Fibroblast of skin of right biceps (primary cell): ENCODE measurements at places on chromosomes 6 and 20.
A peak's percentile ranks its signal among the peaks of the same experiment; 100 is the strongest.

GRCh38 chr6:26159357-26160273 lies 72.4 kb downstream of the HFE start:
- peak; percentile 63 for DNase-seq

DNA sequence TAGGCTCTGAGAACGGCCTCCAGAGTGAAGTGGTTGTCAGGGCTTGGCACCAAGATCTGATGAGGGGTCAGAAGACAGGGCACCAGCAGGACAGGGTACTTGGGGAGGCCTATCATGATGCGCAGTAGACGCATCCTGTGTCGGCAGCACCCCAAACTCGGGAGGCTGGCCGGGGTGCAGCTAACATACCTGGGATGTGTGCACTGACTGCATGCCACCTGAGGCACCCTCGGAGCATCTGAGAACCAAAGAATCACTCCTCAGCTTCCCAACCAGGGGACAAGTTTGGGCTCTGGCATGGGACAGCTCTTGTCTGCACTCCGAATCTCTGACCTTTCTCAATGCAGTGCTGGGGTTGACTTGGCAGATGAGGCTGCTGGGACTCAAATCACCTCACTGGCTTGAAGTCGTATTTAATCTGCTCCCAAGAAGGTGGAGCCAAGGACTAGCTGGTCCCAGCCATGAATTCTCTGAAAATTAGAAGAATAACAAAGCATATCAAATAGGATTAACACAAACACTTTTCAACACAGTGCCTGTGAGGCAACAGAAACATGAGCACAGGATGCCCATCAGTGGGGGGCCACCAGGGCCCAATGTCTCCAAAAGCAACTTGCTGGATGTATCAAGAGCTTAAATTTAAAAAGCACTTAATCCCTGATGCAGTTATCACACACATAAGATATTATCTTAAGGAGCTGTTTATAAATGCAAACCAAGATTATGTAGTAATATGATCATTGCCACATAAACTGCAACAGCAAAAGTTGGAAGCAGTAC lies 348.8 kb downstream of the PREX1 start:
- no peak for DNase-seq

GRCh38 chr20:8246153-8246552 lies 114.1 kb downstream of the PLCB1 start:
- no peak for DNase-seq

- DNase-seq = no peak
Observed at GRCh38 chr20:10714236-10714975, 40.6 kb upstream of the JAG1 start.

- no peak for DNase-seq
Observed at GRCh38 chr20:1086277-1087213, 31.9 kb upstream of the PSMF1 start.

- peak; percentile 95 for DNase-seq
Observed at GRCh38 chr6:154510144-154510905, at the start of gene CNKSR3. CNKSR3 (minus strand) TSS chr6:154510685; CDS start chr6:154510114, 571 bp downstream.

DNA sequence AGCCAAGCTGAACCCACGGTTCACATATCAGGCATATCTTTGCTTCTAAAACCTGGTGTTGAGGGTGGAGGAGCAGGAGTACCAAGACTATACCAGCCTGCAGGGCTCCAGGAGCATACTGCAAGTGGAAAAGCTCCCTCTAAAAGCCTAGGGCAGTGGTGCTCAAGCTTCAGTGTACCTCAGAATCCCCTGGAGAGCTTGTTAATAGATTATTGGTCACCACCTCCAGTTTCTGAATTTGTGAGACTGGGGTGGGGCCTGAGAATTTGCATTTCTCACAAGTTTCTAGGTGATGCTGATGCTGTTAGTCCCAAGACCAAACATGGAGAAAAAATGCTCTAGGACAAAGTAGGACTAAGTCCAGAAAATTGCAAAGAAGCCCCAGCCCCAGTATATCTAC lies 65.4 kb downstream of the FILIP1 start:
- DNase-seq = no peak

- DNase-seq = peak; percentile 41
Observed at GRCh38 chr6:5044866-5045265, 40.3 kb upstream of the PPP1R3G start.

- DNase-seq = no peak
Observed at GRCh38 chr6:112899541-112899940, 552.4 kb downstream of the RFPL4B start.

GRCh38 chr20:53920647-53921245 lies 149.6 kb downstream of the BCAS1 start:
- no peak for DNase-seq

- DNase-seq = no peak
Observed at GRCh38 chr6:72824833-72825232, 203.0 kb downstream of the KCNQ5 start.

DNA sequence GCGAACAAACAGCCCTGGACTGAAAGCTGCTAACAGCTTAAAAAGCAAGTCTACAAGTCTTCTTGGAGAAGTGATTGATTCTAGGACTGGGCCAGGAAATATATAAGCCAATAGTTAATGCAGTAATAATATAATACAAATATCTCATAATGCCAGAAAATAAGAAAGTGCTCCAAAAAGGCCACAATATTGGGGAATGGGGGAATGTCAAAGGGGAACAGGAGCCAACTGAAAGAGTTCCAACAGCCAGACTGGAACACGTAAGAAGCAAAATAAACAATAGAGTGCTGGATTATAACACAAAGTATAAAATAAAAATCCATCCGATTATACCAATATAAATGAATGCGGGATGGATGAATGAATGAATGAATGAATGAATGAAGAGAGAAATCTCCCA lies 295.8 kb downstream of the NRN1 start:
- no peak for DNase-seq

DNA sequence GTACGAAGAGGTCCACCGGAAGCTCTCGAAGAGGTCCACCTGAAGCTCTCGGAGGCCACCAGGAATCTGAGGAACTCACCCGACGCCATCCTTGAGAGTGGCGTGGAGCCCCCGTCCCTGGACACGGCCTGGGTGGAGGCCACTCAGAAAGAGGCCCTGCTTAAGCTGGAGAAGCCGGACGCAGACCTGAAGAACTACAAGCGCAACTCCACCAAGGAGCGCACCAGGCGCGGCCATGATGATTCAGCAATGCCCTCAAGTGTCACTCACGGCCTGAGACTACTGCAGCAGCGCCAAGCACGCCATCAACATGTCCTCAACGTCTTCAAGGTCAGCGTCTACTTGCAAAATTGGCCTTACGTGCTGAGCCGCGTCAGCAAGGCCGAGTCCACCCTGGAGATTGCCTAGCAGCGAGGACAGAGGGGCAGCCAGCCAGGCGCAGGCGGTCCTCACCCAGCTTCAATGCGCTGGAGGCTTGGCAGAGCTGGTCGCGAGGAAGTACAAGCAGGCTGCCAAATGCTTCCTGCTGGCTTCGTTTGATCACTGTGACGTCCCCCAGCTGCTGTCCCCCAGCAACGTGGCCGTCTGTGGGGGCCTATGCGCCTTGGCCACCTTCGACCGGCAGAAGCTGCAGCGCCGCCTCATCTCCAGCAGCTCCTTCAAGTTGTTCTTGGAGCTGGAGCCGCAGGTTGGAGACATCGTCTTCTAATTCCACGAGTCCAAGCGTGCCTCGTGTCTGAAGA lies 7.7 kb upstream of the GJA10 start:
- no peak for DNase-seq

GRCh38 chr20:5887386-5887785 lies 62.9 kb downstream of the TRMT6 start:
- no peak for DNase-seq

DNA sequence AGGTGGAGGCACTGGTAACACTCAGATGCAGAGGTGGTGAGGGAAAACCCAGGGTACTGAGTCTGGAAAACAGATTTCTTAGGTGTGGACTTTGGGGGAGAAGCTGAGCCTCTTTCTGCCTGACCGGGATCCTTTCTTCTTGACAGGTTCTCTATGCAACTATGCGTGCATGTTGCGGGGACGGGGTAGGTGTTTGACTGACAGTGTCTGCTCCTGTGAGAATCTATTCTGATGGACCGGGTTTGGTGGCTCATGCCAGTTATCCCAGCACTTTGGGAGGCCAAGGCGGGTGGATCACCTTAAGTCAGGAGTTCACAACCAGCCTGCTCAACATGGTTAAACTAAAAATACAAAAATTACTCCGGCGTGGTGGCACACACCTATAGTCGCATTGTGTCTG lies 27.9 kb upstream of the ID1 start:
- no peak for DNase-seq

GRCh38 chr6:134065706-134066105 lies 13.3 kb upstream of the SLC2A12 start:
- peak; percentile 35 for DNase-seq

DNA sequence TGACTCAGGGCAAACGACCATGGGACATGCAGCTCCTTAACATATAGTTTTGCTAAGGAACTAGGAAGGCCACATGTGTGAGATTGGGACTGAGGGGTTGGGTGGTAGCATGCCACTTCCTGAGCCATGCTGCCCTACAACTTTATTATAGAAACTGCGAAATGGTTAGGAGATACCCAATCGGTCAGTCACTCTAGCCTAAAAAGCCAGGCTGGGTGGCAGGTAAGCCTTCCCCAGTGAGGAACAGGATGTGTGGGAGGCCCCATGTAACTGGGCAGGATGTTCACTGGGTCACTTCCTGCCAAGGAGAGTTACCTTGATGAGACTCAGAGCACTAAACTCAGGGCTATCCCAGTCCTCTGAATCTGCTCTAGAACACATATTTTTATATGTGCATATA lies 123.5 kb downstream of the MAP3K7 start:
- DNase-seq = no peak

GRCh38 chr6:106133040-106133439 lies 46.9 kb downstream of the PRDM1 start:
- no peak for DNase-seq

DNA sequence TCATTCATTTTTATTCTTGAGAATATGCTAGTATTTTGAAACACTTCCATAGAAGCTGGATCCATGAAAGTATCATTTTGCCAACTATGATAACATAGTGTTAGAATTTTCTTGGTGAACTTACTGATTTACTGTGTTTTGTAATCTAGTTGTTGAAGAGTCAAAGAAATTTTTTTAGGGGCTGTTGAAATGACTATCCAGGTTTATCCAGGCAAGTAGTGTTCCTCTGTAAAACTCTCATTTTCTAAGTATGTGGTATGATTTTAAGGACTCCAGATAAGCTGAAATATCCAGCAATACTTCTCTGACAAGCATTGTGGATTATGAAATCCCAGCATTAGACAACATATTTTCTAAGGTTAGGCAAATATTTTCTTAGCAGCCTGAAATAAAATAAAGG lies 95.9 kb downstream of the GRIK2 start:
- DNase-seq = no peak

DNA sequence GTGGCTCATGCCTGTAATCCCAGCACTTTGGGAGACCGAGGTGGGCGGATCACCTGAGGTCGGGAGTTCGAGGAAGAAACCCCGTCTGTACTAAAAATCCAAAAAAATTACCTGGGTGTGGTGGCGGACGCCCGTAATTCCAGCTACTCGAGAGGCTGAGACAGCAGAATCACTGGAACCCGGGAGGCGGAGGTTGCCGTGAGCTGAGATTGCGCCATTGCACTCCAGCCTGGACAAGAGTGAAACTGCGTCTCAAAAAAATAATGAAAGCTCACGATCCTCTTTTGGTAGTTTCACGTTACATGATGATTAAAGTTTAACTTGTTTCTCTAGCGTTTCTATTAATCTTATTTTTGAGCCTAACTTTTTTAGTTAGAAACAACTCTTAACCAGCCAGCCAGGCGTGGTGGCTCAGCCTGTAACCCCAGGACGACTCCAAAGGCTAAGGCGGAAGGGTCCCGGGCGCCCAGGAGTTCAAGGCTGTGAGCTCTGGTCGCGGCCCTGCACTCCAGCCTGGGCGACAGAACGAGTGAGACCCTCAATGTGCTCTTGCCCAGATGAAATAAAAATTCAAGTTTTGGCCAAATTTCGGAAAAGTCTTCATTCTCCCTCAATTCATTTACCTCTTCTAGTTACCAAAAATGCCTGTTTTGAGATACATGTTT lies 1.2 kb upstream of the WRNIP1 start:
- no peak for DNase-seq

DNA sequence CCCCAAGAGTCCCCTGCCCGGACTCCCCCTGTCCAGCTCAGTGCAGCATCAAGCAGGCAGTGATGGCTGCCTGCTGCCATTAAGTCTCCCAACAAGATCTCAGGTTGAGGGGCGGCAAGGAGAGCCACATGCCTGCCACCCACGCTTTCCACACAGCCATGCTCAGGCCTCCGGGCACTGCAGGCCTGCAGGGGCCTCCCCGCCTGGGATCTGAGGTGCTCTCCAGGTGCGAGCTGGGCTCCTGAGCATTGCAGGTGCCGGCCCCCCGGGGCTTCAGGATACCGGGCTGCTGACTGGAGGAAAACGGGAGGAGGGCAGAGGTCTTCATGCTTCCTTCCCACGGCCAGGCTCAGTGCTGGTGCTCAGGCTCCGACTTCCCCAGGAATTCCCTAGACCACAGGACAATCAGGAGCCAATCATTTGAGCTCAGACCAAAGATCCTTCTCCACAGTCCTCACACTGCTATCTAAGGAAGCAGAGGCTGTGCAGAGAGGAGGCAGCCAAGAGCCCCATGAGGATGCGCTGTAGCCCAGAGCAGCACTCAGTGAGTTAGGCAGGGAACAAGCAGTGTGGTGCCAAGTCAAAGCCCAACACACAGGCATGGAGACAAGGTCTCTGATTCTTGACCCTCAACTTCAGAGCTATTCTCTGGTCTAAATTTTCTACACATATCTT lies 52.7 kb downstream of the PYGB start:
- peak; percentile 30 for DNase-seq

GRCh38 chr20:17456279-17456678 lies 74.9 kb downstream of the BFSP1 start:
- DNase-seq = no peak

- no peak for DNase-seq
Observed at GRCh38 chr20:59735917-59736316, 131.6 kb downstream of the PHACTR3 start.

DNA sequence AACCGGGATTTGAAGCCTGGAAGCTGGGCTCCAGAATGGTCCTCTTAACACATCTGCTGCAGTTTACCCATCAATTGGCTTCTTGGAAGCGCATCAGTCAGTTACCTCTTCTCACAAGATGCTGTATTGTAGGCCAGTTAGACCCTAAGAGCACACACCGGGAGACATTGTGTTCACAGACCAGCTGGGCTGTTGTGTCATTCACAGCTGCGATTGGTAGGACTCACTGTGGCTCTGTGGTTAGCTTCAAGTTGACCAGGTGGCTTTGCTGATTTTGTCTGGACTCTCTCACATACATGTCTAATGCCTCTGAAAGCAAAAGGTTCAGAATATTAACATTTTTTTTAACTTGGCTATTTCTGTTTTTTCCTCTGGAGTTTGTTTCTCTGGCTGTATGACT lies 64.8 kb downstream of the SNX9 start:
- DNase-seq = no peak
